ENCODE measurements at places on chromosomes 4 and X.

- DNase-seq, result no peak
These were observed 85.0 kb upstream of the TENT5D start for GRCh38 chrX:80335062-80335830.

DNA sequence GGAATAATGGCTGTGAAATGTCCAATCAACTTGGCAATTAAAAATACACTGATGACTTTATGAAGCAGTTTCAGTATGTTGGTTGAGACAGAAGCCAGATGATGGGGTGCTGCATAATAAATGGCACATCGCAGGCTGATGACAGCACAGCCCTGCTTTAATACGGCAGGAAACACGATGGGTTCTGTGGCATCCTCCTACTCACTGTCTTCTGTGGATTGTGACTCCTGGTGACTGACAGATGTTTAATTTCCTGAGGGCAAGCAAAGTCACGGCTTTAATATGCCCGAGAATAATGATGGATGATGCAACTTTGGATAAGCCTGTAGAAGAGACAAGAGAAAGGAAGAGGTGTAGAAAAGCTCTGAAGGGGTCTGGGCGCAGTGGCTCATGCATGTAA is 295.4 kb downstream of the TRIML1 start:
- DNase-seq, result no peak

DNA sequence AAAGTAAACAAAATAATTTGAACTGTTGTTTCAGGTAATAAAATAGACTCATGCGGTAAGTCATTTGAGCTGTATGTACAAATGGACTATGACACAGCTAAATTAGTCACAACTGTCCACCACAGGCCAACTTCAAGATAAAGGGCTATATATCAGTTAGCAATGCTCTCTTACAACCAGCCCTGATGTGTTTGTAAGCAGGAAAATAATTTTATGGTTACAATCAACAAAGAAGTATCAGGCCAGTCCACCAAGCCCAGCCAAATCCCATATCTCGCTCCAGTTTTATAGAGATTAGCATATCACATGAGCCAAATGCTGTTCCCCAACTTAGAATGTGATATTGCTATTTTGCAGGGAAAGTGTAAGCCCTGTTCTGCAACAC is 511 bp upstream of the DUSP21 start:
- no peak for DNase-seq

DNA sequence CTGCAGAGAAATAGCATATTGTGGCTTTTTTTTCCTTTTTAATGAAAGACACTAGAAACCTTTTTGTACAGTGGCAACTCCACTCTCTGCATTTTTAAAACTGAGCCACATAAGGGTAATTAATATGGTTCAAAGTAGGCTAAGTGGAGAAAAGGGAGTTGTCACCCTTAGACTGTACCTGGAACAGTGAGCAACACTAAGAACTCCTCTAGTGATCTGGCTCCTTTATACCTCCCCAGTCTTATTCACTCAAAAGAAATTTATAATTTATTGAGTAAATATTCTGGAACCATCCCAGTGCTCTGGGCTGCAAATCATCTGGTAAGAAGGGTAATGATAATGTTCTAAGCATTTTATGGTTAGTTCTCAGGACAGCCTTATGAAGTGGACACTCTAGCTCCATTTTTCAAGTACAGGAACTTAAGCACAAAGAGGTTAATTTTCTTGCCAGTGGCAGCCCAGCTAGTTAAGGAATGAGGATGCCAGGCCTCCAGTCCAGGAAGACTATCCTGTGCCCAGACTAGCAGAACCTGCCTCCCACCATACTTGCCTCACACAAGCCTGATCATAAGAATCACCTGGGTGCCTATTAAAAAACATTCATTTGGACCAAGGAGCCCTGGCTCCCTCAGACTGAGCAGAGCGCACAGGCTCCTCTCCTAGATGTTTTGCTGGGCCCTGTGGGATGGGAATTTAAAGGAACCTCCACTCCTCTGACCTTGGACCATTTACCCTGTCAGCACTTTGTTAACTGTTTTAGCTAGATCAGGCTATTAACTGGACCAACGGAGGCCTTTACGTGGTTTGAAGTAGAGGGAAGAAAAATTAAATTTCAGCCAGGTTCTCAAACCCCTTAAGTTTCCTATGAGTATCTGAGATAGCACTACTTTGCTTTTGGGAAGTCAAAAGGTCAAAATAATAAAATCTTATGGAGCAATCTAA is 102.6 kb downstream of the PDE5A start:
- DNase-seq, result no peak

- no peak for DNase-seq
These were observed 251.4 kb downstream of the COL25A1 start for GRCh38 chr4:109051054-109051453.

GRCh38 chrX:85244450-85245211 is 840 bp downstream of the ZNF711 start:
- DNase-seq, result no peak

- DNase-seq, result no peak
These were observed at the start of gene RTL3 for GRCh38 chrX:78658845-78659744. TSS of gene RTL3 (minus strand) at chrX:78659328. CDS start at chrX:78658420, 908 bp downstream.

DNA sequence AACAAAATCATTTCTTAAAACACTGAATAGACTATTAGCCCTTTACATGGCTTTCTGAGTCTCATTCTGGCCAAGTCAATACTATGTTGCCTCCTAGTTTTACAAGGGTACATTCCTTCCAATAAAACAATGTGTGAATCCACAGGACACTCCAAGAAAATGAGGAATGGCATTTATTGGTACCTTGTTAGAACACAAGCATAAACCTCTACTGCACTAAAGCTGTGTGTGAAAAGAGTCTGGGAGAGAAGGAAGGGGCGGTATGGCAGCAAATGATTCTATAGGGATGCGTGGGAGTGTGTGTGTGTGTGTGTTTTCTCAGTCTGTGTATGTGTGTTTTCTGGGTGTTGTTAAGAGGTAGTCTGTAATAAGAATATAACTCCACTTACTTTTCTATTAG is 48.9 kb downstream of the CXCL1 start:
- no peak for DNase-seq

DNA sequence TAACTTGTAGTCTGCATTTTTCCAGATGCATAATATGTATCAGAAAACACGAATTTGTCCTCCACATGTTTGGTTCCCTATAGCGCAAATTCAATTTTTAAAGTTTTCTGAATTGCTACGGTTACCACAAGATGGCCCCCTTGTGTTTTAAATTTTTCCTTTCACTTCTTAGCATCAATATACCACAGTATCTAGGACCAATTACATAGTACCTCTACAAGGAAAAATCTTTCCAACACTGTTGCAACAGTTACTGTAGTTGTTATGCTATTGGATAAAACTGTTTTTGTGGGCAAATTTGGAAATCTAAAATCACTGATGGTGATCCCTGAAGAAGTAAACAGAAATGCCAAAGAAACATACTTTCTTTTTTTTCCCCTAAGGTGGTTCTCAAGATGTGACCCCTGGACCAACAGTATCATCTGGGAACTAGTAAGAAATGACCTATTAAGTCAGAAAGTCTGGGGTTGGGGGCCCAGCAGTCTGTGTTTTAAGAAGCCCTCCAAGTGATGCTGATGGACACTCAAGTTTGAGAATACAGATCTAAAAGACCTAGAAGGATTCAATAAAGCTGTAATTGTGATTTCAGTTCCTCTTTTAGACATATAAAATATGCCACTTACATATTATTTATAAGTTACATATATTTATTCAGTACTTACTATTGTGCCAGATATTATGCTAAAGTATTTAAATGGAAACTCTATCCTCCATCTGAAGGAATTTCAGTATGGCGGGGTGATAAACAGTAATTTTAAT is 3.1 kb downstream of the ZGRF1 start:
- no peak for DNase-seq

DNA sequence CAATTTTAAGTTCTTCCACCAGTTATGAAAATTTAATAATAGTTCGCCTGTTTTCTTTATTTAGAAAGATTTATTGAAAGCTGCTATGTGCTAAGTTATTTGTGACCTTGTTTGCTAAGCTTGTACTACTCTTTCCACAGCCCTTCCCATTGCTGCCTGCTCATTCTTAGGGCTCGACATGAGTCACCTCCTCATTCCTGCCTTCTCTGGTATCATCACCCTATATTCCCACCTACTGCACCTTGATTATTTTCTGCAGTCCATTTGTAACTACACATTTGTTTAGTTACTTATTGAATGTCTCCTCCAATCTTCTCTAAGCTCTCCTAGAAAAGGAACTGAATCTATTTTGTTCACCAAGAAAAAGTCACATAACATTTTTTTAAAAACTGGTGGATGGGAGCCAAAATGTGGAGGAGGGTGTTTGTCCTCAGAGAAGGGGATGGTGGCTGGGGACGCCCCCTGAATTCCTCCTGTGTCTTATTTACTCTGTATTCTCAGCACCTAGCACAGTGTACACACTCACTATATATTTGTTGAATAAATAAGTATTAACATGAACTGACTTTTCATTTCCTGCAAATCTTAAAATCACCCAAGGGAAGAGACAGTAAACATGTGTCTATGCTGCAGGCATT is 3.7 kb upstream of the RAB9A start:
- no peak for DNase-seq

DNA sequence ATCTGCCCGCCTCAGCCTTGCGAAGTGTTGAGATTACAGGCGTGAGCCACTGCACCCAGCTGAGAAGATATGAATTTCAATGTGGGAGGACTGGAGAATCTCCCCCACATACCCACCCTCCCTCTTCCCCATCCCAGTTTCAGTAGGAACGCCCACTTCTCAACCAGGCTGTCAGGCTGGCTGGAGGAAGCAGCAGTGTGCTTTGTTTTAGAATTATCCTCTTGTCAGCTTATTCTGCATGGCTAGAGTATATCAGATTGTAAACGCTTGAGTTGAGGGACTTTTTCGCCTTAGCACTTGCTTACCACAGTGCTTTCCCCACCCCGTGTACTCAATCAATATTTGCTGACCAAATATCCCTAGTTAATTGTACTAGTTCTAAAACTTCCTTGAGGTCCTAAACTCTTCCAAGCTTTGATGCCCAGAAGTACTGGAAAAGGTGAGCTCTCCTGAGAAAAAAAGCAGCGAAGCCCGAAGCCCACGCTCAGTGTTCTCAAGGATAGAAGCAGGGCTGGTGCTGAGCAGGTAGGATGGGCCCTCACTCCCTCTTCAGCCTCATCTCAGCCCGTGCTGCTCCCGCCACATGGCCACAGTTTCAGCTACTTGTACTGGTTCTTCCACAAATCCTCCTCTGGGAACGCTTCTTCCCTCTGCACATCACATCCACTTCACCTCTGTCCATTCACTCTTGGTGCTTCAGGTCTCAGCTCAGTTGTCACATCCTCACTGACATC is 7.3 kb upstream of the ARHGAP10 start:
- no peak for DNase-seq

GRCh38 chrX:40931921-40932320 is 153.3 kb upstream of the USP9X start:
- DNase-seq, result no peak

DNA sequence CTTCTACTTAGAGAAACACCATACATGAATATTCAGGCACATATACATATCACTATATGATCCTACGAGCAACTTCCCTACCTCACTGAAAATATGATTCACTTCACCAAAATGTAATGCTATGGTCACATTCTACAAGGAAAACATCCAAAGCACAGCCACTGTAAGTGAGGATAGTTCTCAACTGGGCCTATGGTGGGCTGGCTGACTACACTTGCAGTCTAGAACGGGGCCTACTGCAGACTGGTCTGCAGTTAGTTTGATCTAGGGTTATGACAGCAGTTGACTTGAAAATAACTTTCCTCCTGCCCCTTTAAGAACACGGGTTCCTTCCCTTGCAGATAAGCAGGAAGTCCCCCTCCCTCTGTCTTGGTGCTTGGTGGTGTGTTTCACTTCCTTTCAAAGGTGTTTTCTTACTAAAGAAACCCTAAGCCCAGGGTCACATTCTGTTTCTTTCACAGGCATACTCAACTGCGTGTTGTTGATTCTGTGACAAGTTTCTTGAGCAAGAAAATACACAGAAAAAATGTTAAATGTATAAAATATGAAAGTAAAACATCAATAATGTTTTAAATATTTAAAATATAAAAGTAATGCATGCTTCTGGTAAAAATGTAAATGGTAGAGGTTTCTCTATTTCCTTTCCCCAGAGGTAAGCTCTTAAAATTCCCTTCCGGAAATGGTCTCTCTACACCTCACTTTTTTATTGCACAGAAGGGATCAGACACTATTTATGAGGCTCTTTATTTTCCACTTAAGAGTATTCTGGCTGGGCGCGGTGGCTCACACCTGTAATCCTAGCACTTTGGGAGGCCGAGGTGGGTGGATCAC is 18.0 kb upstream of the TMSB4X start:
- peak; percentile 55 for DNase-seq

DNA sequence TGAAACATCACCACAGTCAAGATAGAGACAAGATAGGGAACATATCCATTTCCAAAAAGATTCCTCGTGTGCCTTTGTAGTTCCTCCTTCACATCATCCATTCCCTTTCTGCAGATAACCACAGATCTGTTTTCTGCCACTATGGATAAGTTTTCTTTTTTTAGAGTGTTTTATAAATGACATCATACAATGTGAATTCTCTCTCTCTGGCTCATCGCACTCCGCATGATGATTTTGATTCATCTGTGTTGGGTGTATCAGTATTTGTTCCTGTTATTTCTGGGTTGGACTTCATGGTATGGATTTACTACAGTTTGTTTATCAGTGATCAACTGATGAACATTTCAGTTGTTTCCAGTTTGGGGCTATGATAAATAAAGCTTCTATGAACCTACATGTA is 23.2 kb upstream of the ANXA3 start:
- no peak for DNase-seq

DNA sequence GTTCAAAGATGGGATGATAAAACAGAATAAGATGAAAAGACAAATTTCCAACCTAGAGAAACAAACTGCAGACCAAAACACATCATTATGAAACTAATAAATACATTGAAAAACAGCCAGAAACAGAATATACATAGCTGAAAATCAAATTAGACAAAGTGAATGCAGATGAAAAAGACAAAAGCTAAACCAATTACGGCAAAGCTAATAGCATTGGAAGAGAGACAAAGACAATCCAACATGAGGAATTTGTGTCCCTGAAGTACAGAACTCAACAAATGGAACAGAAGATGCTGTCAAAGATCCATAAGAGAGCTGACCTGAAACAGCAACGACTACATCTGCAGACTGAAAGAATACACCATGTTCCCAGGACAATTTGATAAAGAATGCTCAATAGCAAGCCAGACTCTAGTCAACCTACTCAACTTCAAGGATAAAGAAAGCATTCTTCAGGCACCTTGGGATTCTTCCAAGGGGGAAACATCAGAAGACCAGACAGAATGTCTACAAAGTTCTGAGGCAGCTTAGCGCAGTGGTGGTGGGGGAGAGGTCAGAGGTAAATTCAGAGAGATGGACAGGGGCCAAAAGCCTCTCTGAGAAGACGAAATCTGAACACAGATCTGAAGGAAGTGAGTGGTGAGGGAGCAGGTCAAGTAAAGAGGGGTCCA is 27.4 kb upstream of the IRAK1 start:
- no peak for DNase-seq

Data from GM12892 (cell line).